ENCODE measurements at places on chromosomes 16 and 17.
A peak's percentile ranks its signal among the peaks of the same experiment; 100 is the strongest.

DNA sequence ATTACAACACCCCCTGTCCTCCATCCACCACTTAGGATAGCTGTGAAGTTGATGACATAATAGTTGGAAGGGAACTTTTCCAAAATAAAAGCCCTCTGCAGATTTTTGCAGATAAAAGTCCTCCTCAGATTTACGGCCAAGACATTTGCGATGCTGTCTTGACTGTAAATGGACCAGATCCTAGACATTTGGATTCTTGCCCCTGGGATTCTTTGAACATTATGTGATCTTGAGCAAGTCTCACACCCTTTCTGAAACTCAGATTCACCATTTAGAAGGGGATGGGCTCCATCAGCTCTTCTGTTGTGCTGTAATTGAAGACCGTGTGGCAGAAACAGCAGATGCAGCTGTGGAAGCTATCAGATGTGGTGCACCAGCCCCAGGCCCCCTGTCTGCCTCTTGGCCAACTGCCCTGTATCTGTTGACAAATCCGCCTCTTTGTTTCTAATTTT, 153.9 kb upstream of the CACNG3 start:
- DNase-seq = peak; percentile 6

DNA sequence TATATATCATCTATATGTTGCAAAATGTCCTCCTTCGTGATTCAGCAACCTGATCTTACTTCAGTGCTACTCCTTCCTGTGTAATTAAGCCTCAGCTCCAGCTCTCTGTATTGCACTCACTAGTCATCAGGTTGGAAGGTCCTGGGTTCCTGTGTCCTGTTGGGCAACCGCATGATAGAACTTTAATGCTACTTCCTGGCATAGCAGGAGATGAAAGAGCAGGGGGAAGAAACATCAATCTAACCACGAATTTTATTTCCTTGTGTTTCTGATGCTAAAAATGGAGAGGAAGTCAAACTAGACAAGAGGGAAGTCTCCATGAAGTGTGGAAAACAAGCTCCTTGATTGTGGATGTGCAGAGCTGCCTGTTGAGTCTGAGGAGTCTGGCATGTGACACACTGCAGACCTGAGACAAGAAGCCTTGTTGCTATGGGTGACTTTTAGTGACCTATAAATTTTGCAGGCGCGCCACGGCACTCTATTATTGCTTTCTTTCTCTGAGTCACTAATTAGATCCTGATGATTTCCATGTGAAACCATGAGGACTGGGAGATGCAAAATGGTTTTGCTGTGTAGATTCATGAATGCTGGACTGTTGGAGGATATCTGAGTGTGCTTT, 25.6 kb downstream of the IGSF6 start:
- no peak for DNase-seq

- no peak for DNase-seq
Observed at GRCh38 chr17:15213381-15214087, 51.6 kb downstream of the PMP22 start.

DNA sequence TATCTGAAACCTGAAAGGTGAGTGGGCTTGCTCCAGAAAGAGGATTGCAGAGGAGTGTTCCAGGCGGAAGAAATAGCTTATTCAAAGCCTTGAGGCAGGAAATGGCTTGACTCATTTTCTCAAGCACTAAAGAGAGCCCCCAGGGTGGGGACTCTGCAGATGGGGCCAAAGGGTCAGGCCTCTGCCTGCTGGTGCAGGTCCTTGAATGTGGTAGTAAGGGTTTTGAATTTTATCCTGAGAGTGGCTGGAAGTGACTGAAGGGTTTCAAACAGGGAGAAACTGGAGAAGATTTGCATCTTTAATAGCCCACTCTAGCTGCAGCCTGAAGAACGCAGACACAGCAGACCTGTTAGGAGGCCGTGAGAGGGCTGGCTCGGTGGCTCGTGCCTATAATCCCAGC, 144.4 kb downstream of the CCT6B start:
- DNase-seq = peak; percentile 64

DNA sequence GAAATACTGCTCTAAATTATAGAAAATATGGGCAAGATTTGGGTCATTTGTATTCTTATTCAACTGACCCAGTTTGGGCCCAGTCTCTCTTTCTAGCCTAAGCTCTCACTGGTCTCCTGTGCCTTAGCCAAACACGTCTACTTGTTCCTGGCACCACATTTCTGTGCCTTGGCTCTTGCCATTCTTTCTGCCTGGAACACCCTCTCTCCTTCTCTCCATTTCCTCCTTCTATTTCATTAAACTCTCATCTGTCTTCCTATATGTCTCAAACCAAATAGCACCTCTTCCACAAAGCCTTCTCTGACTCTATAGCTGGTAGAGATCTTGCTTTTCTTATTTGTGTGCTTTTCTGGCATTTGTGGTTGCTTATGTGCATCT, 37.7 kb upstream of the NUFIP2 start:
- no peak for DNase-seq

GRCh38 chr16:11326084-11326736, 19.0 kb upstream of the RMI2 start:
- no peak for DNase-seq

GRCh38 chr17:49523706-49524472, 28.8 kb downstream of the NGFR start:
- no peak for DNase-seq
